ENCODE measurements at places on chromosomes 5 and 9.

- no peak for DNase-seq
These were observed 21.6 kb upstream of the PIP5K1B start for GRCh38 chr9:68683433-68683832.

GRCh38 chr5:135069895-135070657 lies 36.0 kb upstream of the PITX1 start:
- DNase-seq, result no peak

DNA sequence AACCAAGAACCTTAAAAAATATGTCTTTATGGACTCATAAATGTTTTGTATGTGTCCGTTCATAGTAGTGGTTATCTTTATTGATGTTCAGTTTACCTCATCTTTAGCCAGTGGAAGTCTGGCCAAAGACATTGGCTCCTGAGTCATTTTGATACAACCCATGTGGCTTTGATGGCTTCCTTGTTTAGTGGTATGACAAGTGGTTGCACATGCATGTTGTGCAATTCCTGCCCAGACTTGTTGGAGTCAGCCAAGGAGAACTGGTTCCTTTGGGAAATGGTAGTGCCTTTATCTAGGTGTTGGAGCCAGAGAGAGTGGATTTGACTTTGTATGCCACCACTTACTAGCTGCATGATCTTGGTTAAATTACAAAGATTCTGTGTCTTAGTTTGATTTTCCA lies 94.3 kb downstream of the RPS23 start:
- no peak for DNase-seq

GRCh38 chr5:179243333-179243732 lies 101.9 kb downstream of the ADAMTS2 start:
- DNase-seq, result no peak

DNA sequence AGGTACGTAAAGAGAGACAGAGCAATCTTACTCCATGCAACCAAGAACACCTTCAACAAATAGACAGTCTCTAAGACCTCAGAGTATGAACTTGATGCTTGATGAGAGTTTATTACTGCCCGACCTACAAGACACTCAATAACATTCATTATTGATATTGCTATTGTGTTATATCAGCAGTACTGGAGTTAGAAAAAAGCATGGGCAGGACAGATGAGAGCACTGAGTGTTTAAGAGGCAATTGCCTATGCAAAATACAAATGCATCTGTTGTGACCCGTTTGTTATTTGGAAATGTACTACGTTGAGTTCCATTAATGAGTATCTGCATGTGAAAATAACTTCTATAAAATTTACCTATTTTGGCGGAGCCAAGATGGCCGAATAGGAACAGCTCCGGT lies 8.1 kb upstream of the MARCOL start:
- DNase-seq, result no peak

DNA sequence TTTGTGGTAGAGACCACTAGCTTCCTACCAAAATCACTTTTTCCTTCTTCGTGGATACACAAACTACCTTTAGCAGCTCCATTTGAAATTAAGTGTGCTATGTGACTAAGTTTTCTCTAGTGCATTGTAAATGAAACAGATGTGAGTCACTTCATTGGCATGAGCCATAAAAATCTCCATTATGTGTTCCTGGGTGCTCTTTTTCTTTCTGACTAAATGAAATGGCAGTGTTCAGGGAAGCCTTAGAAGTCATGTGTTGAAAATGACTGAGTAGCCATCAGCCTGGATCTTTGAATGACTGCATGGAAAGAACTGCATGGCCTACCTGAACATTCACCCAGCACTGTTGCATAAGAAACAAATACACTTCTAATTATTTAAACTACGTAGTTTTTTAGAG lies 107.9 kb downstream of the NDUFAF2 start:
- DNase-seq, result no peak

DNA sequence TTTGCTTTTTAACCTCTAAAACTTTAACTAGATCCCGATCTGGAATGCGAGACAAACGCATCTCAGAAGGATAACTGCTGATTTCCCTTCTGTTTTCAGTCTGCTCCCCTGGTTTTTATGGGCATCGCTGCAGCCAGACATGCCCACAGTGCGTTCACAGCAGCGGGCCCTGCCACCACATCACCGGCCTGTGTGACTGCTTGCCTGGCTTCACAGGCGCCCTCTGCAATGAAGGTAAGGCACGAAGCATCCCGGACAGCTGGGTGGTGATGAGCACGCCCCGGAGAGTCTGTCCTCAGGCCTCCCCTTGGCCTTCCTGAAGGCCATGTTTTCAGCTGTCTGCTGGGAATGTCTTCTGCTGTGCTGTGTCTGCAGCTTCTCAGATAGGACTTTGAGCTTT lies 82.9 kb upstream of the PRRC1 start:
- DNase-seq, result no peak

DNA sequence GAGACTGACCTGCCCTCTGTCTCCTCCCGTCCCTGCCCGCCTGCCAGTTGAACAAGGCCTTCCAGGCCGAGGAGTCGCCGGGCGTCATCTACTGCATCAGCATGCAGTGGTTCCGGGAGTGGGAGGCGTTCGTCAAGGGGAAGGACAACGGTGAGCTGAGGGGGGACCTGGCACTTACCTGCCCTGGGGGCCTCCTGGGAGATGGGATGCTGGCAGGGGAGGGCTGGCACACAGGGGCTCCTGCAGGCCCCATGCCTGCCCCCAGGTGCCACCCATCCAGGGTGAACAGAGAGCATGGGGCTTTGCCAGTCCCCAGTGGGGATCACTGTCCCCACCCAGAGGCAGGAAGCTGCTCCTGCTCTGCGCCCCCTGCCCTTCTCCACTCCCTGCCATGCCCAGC lies 43.0 kb downstream of the USP20 start:
- no peak for DNase-seq

GRCh38 chr5:65553941-65554340 lies 9.0 kb downstream of the CENPK start:
- no peak for DNase-seq

- DNase-seq, result no peak
These were observed 48.7 kb downstream of the FBXW11 start for GRCh38 chr5:171957591-171958251.

Data from activated CD8-positive, alpha-beta memory T cell treated with anti-CD3 and anti-CD28 coated beads for 1 hour (primary cell).